Natural killer cell (primary cell): ENCODE measurements at places on chromosomes 12 and 14. TPM values are rescaled to one million over a fixed set of nuclear protein-coding genes. Genes with fewer than 3 reads are reported as not detected.

- DNase-seq, result no peak
Observed at GRCh38 chr14:101559624-101560533, 1.4 kb upstream of the DIO3 start.

Gene OR4E1
- total RNA-seq, result not detected

DNA sequence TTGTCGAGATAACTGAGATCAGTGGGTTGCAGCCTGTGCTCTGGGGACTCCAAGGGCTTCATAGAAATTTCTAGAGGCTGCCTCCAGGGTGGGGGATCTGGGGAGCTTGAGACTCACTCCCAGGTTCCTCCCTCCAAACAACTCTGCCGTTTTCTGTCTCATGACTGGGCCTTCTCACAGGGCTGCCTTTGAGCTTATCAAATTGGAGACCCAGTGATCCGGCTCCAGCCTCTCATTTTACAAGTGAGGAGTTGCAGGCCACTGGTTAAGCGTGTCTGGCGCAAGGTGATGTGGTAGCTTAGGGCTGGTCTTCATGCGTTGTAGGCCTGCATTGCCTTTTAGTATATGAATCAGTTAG is 85.8 kb downstream of the SLC25A47 start:
- no peak for DNase-seq

GRCh38 chr12:19910681-19911080 is 457.7 kb upstream of the PDE3A start:
- DNase-seq, result no peak

GRCh38 chr12:122203301-122204166 is at the start of gene B3GNT4:
B3GNT4 (plus strand) TSS chr12:122203709; CDS start chr12:122204619, 910 bp downstream.
- DNase-seq, result peak; percentile 76

DNA sequence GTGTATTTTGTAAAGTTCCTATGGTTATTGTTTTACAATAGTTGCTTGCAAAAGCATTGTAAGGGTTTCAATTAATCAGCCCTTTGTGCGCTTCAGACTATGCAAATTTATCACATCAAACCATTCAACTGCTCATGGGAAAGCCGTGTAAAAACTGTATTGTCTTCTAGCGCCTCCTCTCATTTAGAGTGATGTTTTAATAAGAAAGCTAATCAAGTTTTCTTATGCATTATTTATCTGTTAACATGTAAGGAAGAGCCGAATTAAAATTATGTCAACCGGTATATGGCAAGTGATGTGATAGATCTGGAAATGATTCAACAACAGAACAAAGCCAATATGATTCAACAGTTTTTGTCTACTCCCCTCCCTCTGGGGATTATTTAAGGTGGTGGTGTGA is 92.5 kb upstream of the RFX4 start:
- no peak for DNase-seq

Gene PLEKHD1
- total RNA-seq, result 0.93 TPM

Gene COX8C
- not detected for total RNA-seq
